Activated naive CD8-positive, alpha-beta T cell treated with anti-CD3 and anti-CD28 coated beads, Interleukin-2, amount 10 ng/mL, durations not matched to agents 7 days and 5 days (primary cell): ENCODE measurements at places on chromosomes 4 and X. TPM values are rescaled to one million over a fixed set of nuclear protein-coding genes. Genes with fewer than 3 reads are reported as not detected.

- no peak for DNase-seq
These were observed 11.5 kb downstream of the SH3TC1 start for GRCh38 chr4:8210616-8211015.

DNA sequence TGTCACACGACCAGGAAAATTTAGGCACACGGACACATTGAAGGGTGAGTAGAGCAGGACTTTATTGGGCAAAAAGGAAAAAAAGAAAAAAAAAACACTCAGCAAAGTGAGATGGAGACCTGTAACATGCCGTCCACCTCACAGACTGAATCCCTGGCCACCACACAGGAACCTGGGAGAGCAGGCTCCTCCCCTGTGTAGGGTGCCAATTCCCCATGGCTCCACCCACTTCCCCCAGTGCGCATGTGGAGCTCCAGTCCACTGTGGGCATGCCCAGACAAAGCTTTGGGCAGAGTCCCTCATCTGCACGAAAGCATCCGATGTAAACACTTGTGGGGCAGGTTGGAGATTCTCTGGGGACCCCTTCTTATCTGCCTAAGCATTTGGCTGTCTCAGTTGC is 23.6 kb upstream of the CBR4 start:
- no peak for DNase-seq

- no peak for DNase-seq
These were observed 19.6 kb downstream of the PRDM5 start for GRCh38 chr4:120902925-120903324.

DNA sequence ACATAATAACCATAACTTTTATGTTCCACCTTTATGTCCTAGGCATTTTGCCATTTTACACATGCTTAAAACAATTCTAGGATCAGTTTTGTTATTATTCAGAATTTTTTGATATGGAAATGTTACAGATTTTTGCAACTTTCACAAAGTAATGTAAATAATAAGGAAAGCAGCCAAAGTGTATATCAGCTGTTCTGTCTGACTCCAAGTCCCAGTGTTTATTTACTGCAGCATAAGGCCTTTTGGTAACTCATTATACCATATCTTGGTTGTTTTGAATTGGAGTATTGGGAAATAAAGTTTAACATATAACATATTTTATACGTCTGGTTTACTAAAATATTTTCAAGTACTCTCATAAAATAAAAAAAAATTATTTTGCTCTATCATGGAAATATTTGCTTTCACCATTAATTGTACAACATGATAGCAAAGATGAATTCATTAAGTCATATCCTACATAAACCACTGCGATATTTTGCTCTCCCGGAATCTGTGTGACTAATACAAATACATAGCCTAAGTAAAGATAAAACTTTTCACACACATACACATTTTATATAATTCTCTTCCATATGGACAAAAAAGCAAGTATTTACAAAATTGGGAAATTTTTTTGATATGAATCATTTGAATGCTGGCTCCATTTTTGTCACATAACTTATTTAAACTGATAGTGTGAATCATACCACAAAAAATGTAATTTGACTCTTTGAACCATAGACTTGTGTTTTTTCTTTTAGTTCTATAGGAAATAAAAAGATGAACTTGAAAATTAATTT is 399.0 kb downstream of the PABPC4L start:
- no peak for DNase-seq

GRCh38 chr4:99564921-99565320 is 1.1 kb upstream of the TRMT10A start:
- DNase-seq = no peak

Gene CYLC1
- not detected for total RNA-seq

Gene CCDC160
- total RNA-seq = not detected

Gene TMEM128
- 18.6 TPM for total RNA-seq
